Dorsolateral prefrontal cortex (tissue), 122 donors: ENCODE measurements at places on chromosomes 6 and 20.

- no peak for DNase-seq
Observed at GRCh38 chr20:53847837-53848170, 222.6 kb downstream of the BCAS1 start.

DNA sequence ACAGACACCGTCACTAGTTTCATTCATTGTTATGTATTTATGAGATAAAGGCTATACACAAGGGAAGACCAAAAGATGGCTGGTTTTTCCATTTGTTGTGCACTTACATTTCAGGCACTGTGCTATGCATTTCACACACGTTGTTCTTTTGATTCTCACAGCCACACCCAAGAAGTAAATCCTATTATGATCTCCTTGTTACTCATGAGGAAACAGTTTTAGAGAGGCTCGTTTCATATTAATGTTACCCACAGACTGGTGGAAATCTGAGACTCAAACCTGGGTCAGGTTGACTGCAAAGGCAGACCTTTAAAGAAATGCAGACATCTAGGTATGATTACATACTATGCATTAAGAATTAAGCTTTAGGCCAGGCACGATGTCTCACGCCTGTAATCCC, 34.9 kb downstream of the SHLD1 start:
- DNase-seq: no peak

DNA sequence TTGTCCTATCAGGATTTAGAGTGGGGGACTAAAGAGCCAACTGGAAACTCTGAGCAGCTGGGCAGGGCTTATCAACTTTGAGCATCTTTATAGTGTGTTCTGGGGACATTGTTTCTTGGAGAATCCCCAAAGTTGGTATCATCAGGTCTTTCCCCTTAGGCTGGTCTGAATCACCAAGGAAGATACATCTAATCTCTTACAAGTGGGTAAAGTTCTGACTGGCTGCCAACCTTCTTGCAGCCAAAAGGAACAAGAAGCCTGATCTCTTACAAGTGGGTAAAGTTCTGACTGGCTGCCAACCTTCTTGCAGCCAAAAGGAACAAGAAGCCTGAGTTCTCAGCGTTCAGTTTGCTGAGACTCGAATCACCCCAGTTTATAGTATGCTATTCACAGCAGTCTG, 1.6 kb upstream of the MED23 start:
- no peak for DNase-seq

- DNase-seq: no peak
Observed at GRCh38 chr20:60403105-60403741, 445.0 kb downstream of the CDH26 start.

DNA sequence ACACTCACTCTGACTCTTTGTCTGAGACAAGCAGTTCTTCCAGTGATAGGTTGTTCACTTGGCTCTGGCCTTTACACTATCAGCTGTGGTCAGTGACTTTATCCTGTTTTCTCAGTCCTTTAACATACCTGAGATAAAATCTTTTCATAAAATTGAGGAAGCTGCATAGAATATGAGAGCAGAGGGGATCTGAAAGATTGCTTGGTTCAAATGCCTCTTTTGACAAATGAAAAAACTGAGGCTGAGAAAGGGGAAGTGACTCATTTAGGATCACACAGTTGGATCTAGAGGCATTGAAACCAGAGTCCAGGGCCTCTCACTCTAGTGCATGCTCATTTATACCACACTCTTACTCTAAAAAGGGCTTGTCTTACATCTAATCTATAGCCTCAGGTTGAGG, 277.0 kb upstream of the TBX18 start:
- DNase-seq: no peak

DNA sequence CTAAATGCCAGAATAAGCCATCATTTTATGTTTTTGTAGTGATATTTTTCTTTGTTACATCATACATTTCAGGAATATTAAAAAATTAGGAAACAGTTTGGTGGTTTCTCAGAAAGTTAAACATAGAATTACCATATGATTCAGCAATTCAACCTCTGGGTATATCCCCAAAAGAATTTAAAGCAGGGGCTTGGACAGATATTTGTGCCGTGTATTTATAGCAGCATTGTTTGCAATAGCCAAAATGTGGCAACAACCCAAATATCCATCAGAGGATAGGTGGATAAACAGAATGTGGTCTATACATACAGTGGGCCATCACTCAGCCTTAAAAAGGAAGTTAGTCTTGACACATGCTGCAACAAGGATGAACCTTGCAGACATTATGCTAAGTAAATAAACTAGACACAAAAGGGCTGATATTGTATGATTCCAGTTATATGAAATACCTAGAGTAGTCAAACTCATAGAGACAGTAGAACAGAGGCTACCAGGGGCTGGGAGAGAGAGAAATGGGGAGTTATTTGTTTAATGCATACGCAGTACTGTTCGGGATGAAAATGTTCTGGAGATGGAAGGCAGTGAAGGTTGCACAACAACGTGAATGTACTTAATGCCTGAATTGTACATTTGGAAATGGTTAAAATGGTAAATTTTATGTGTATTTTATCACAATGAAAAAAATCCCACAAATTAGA, 18.9 kb upstream of the TRAF3IP2 start:
- no peak for DNase-seq

- no peak for DNase-seq
Observed at GRCh38 chr6:144036064-144036834, 28.2 kb upstream of the PLAGL1 start.

- no peak for DNase-seq
Observed at GRCh38 chr6:160768101-160768500, 66.1 kb downstream of the PLG start.

DNA sequence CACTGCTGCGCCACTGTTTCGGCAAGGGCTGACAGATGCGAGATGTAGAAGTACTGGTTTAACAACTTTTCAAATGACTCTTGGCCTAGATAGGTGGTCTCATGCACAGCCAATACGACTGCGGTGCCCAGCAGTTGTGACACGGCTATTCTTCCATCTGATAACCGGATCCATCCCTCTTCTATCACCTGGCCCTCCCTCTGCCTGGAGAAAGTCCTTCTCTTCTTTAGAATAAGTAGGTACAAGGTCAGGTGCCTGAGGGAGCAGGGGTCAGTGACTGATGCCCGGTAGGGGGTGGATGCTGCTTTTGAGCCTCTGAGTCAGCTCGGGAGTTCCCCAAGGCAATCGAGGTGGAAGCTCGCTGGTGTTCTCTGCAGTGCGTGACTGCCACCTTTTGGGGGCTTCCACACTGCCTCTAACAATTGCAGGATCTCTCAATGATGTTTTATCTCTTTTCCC, 166.8 kb upstream of the GRIK2 start:
- no peak for DNase-seq

GRCh38 chr20:40667503-40667902, 21.5 kb downstream of the MAFB start:
- no peak for DNase-seq

DNA sequence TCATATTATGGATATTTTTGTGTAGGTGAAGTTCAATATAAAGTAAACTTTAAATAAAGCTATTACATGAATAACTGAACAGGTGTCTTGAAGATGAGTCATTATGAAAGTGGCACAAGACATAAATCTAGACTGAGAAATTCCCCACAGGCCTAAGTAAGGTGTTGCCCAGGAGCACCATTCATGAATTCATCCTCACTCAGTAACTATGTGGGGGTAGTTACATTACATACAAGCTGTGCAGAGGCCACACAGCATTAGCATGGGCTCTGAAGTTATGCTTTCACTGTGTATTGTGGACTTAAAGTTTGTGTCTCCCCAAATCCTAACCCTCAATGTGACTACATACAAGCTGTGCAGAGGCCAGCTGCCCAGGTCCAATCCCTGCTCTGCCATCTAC, 65.9 kb downstream of the BCAS1 start:
- no peak for DNase-seq

DNA sequence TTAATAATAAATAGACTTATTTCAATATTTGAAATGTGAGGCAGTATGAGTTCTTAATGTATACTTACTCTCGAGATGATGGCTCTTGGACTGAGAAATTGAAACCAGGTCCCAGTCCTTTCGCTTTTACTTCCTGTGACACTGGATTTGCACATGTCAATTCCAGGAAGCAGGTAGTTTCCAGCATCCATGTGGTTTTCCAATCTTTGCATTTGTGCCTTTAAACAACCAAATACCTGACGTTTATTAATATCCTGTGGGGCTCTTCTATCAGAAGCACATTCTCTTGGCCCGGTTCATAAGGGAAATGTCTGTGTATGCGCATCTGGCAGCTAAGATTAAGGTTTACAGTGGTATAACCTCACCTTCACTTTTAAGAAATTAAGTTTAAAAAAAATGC, 13.1 kb downstream of the UTRN start:
- no peak for DNase-seq

- no peak for DNase-seq
Observed at GRCh38 chr6:39314273-39314795, at the start of gene KCNK17. Gene KCNK17 (minus strand): TSS chr6:39314419. CDS start chr6:39314320, 99 bp downstream.

GRCh38 chr6:156793200-156793599, 16.0 kb downstream of the ARID1B start:
- DNase-seq: no peak

DNA sequence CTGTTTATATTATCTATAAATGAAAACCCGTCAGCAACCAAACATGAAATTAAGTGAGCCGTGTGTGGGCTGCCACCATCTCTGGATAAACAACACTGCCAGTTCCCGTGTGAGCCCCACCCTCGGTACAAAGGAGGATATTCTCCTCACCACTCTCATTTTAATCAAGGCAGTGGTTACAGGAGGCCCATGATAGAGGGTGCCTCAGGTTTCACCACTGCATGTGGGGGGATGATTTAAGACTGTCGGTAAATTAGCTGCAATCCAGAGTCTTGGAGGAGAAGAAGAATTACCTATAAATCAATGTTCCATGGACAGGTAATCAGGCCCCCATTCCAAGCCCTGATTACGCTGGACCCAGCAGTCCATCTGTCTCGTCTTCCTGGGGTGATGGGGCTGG, 361.6 kb upstream of the SULF2 start:
- DNase-seq: no peak

- no peak for DNase-seq
Observed at GRCh38 chr20:21450572-21450971, 53.2 kb upstream of the NKX2-4 start.

GRCh38 chr6:140183881-140184280, 809.4 kb upstream of the CITED2 start:
- no peak for DNase-seq

DNA sequence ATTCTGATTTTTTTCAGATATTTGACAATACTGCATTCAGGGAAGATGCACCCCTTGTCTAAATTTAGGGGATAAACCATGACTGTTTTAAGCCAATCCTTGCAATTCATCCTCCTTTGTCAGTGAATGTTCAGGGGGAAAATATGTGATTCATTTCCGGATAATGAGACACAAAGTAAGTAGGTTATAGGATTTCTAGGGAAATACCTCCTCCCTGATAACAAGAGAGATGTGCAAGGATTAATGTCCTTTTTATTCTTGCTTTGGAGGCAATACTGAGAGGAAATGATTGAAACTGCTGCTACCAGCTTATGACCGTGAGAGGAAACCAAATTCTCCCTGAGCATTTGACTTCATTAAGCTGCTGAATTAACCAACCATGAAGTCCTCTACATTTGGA, 161.3 kb upstream of the EYA4 start:
- no peak for DNase-seq

GRCh38 chr6:11869672-11870340, 91.2 kb upstream of the ADTRP start:
- DNase-seq: no peak

- DNase-seq: no peak
Observed at GRCh38 chr20:21251278-21251677, 51.9 kb upstream of the XRN2 start.

DNA sequence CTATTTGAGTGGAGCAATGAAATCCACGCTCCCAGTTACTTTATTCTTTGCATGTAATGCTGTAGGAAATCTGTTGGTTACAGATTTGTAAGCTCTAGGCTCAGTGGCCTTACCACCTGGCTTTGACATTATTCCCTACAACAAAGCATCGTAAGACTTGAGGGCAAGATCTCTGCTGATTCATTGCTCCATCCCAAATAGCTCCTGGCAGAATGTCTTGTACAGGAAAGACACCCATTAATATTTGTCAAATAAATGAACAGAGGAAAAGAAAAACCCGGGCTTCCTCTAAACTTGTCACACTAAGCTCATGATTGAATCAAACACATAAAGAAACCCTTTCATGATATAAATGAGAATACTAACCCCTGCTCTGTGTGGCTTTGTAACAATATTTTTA, 357.5 kb upstream of the RNF217 start:
- DNase-seq: no peak

- DNase-seq: no peak
Observed at GRCh38 chr6:156953127-156953478, 175.9 kb downstream of the ARID1B start.

GRCh38 chr6:105739764-105740163, 336.9 kb upstream of the PREP start:
- DNase-seq: no peak

GRCh38 chr6:137768935-137769334, 98.1 kb upstream of the TNFAIP3 start:
- DNase-seq: no peak

- no peak for DNase-seq
Observed at GRCh38 chr6:133778414-133779130, 110.3 kb upstream of the TCF21 start.

- DNase-seq: no peak
Observed at GRCh38 chr20:47354464-47354713, 2.1 kb downstream of the ZMYND8 start.

DNA sequence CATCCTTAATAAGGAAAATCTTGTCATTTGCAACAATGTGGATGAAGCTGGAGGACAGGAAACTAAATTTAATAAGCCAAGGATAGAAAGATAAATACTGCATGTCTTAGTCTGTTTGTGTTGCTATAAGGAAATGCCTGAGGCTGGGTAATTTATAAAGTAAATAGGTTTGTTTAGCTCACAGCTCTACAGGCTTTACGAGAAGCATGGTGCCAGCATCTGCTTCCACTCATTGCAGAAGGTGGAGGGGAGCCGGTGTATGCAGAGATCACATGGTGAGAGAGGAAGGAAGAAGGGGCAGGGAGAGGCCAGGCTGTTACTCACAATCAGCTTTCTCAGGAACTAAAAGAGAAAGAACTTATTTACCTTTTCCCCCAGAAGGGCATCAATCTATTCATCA, 118.9 kb upstream of the SMLR1 start:
- DNase-seq: no peak

GRCh38 chr6:144006736-144007477, 1.2 kb downstream of the PLAGL1 start:
- no peak for DNase-seq
